ENCODE measurements at places on chromosomes 12 and 14. TPM values are rescaled to one million over a fixed set of nuclear protein-coding genes. Genes with fewer than 3 reads are reported as not detected.
A peak's percentile ranks its signal among the peaks of the same experiment; 100 is the strongest.

GRCh38 chr12:92039046-92039445 lies 106.6 kb downstream of the BTG1 start:
- H3K36me3 ChIP-seq, result peaks cover 19% of the 10 kb centered on the region
- H3K27ac ChIP-seq, result no peak overlapping the region
- no peak overlapping the region for H3K4me3 ChIP-seq
- H3K27me3 ChIP-seq, result no peaks in the 10 kb centered on the region
- H3K4me1 ChIP-seq, result peaks cover 66% of the 10 kb centered on the region
- no peak for DNase-seq

DNA sequence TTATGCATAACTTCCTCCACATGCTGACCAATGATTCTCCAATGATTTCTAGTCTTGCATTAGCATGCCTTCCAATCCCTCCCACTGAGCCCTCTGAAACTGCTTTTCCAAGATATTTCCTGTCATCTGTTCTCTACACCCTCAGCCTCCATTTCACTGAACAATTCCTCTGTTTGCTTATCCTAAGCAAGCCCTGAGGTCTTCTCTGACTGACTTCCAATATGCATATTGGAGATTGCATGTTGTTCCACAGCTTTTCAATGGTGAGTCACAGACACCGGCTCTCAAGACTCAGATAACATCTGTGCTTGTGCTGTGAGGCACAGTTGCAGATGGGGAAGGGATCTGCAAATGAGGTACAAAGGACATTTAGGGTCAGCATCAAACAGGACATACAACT lies 141.0 kb downstream of the SLC16A7 start:
- DNase-seq, result no peak
- H3K27ac ChIP-seq, result no peak overlapping the region
- no peaks in the 10 kb centered on the region for H3K27me3 ChIP-seq
- H3K36me3 ChIP-seq, result peaks cover 7% of the 10 kb centered on the region

DNA sequence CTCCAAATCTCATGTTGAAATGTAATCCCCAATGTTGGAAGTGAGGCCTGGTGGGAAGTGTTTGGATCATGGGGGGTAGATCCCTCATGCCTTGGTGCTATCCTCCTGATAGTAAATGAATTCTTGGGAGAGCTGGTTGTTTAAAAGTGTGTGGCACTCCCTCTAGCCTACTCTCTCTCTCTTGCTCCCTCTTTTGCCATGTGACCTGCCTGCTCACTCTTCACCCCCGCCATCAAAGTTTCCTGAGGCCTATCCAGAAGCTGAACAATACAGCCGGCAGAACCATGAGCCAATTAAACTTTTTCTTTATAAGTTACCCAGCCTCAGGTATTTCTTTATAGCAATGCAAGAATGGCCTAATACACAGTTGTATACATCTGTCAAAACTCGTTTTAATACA lies 62.5 kb downstream of the BCL2L14 start:
- peaks cover 18% of the 10 kb centered on the region for H3K27me3 ChIP-seq
- peaks cover 3% of the 10 kb centered on the region for H3K4me1 ChIP-seq
- H3K36me3 ChIP-seq, result no peaks in the 10 kb centered on the region
- DNase-seq, result no peak

DNA sequence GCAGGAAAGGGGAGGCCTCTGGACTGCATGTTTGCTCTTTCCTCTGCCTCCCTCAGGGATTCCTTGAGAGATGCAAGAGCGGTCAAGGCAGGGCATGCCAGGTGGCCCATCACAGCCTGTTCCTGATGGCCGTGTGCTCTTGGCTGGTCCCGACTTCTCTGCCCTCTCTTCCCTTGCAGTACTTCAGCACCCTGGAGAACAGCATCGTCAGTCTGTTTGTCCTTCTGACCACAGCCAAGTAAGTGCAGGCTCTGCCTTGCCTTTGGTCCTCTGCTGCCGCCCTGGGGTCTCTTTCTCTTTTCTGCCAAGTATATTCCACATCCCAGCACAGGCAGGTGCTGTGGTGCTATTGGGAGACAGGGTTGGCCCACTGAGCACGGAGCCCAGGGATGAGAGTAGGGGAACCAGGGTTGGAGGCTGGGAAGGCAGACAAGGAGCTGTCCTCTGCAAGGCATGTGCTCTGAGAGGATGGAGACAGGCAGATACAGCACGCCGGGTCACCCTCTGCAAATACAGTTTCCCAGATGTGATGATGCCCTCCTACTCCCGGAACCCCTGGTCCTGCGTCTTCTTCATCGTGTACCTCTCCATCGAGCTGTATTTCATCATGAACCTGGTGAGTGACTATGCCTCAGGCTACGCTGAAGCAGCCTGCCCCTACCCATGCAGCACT lies 51.9 kb downstream of the TPCN1 start:
- H3K4me1 ChIP-seq, result peaks cover 14% of the 10 kb centered on the region
- H3K4me3 ChIP-seq, result no peak overlapping the region
- H3K27me3 ChIP-seq, result no peaks in the 10 kb centered on the region
- peaks cover 22% of the 10 kb centered on the region for H3K36me3 ChIP-seq
- no peak overlapping the region for H3K27ac ChIP-seq

GRCh38 chr14:43786066-43786762 lies 720.9 kb downstream of the FSCB start:
- H3K4me3 ChIP-seq, result no peak overlapping the region
- H3K27ac ChIP-seq, result no peak overlapping the region
- no peak for DNase-seq
- H3K27me3 ChIP-seq, result no peaks in the 10 kb centered on the region
- no peaks in the 10 kb centered on the region for H3K36me3 ChIP-seq

GRCh38 chr14:38789805-38790204 lies 313.2 kb downstream of the SEC23A start:
- DNase-seq, result no peak
- H3K27ac ChIP-seq, result no peak overlapping the region
- H3K27me3 ChIP-seq, result no peaks in the 10 kb centered on the region
- H3K4me3 ChIP-seq, result no peak overlapping the region

GRCh38 chr12:49828133-49829091 lies at the start of gene NCKAP5L:
Gene NCKAP5L, minus strand, starts transcription at chr12:49828413. Its CDS starts 24,369 bp downstream, at chr12:49804044.
- peak; percentile 88 for DNase-seq
- H3K27me3 ChIP-seq, result peaks cover 12% of the 10 kb centered on the region
- H3K4me1 ChIP-seq, result peaks cover 10% of the 10 kb centered on the region
- peak within 1 kb of the TSS; percentile 93 for H3K4me3 ChIP-seq

MUCL1 gene
- total RNA-seq, result not detected

GRCh38 chr12:41683023-41683422 lies 461.7 kb downstream of the GXYLT1 start:
- DNase-seq, result no peak
- no peak overlapping the region for H3K4me3 ChIP-seq
- no peak overlapping the region for H3K27ac ChIP-seq
- H3K27me3 ChIP-seq, result no peaks in the 10 kb centered on the region

DNA sequence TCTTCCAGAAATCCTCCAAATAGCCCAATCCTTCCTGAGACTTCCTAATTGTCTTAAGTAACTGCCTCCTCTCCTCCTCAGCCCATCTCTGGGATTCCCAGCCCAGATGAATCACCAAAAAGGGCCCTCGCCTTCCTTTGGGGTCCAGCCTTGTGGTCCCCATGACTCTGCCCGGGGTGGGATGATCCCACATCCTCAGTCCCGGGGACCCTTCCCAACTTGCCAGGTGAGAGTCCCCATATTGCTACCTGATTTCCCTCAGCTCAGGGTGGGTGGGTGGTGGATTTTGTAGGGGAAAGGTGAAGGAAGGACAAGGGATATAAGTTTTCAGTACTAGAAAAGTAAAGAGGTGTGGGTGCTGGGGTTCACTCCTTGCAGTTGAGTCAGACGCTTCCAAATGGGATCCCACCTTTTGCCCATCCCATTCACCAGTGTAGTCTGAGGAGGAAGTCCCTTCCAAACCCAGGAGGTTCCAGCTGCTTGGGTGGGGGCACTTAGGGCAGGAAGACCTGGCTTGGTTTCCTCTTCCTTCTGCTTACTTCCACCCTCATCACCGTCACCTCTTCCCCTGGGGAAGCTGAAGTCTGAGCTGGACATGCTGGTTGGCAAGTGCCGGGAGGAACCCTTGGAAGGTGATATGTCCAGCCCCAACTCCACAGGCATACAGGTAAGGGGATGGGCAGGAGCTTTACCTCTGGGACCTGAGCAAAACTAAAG lies 5.6 kb downstream of the GLI1 start:
- no peak overlapping the region for H3K4me3 ChIP-seq
- no peak for DNase-seq
- peaks cover 17% of the 10 kb centered on the region for H3K36me3 ChIP-seq
- peaks cover 27% of the 10 kb centered on the region for H3K4me1 ChIP-seq
- peaks cover 11% of the 10 kb centered on the region for H3K27me3 ChIP-seq
- no peak overlapping the region for H3K27ac ChIP-seq

DNA sequence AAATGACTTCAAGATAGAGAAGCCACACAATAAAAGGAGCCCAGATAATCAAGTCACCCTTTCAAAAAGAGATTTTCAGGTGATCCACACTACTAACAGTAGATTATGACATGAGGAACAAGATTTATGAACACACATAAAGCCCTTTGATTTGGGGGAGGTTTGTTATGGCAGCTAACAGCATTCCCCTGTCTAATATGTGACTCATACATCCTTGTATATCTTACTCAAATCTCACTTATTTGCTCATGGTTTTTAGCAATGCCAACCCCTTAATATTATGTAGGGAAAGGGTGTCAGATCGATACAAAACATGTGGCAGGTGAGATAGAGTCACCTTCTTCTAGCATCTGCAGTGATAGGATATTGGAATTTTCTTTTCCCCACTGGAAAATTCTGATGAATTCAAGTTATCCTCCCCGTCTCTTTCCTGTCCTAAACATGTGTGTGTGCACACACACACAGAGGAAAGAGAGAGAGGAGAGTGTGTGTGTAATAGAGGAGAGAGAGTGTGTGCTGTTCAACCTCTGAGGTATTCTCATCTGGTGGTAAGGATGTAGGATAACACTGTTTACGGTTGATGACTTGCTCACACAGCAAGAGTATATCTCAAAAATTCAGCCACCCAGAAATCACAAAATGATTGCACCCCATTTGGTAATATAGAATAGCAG lies 319.9 kb downstream of the KCNC2 start:
- H3K4me3 ChIP-seq, result no peak overlapping the region
- no peaks in the 10 kb centered on the region for H3K36me3 ChIP-seq
- no peak for DNase-seq
- no peak overlapping the region for H3K27ac ChIP-seq
- H3K27me3 ChIP-seq, result no peaks in the 10 kb centered on the region

GRCh38 chr14:43671716-43672485 lies 835.2 kb downstream of the FSCB start:
- no peaks in the 10 kb centered on the region for H3K4me1 ChIP-seq
- H3K27me3 ChIP-seq, result no peaks in the 10 kb centered on the region
- H3K27ac ChIP-seq, result no peak overlapping the region
- H3K4me3 ChIP-seq, result no peak overlapping the region

GRCh38 chr14:51562816-51563215 lies 88.9 kb upstream of the FRMD6 start:
- H3K27me3 ChIP-seq, result peaks cover 6% of the 10 kb centered on the region
- peaks cover 5% of the 10 kb centered on the region for H3K4me1 ChIP-seq
- H3K27ac ChIP-seq, result no peak overlapping the region
- DNase-seq, result no peak
- no peaks in the 10 kb centered on the region for H3K36me3 ChIP-seq
- H3K4me3 ChIP-seq, result no peak overlapping the region

DNA sequence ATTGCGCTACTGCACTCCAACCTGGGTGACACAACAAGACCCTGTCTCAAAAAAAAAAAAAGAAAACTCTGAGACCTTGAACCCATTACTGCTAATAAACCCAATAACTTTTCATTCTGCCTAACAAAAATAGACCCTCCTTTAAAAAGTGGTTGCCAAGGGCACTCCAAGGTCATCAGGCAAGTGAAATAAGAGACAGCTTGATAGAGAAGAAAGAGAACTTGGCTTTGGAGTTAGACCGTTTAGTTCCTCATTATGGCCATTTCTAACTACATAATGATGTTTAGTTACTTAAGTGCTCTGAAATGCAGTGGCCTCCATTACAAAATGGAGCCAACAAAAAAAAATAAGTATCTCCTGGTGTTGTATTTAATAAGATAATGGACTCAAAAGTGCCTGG lies 55.9 kb downstream of the PHLDA1 start:
- H3K4me1 ChIP-seq, result peaks cover 56% of the 10 kb centered on the region
- no peak overlapping the region for H3K4me3 ChIP-seq
- no peaks in the 10 kb centered on the region for H3K27me3 ChIP-seq
- H3K36me3 ChIP-seq, result peaks cover 13% of the 10 kb centered on the region
- H3K27ac ChIP-seq, result peak overlapping the region; percentile 64
- no peak for DNase-seq

DNA sequence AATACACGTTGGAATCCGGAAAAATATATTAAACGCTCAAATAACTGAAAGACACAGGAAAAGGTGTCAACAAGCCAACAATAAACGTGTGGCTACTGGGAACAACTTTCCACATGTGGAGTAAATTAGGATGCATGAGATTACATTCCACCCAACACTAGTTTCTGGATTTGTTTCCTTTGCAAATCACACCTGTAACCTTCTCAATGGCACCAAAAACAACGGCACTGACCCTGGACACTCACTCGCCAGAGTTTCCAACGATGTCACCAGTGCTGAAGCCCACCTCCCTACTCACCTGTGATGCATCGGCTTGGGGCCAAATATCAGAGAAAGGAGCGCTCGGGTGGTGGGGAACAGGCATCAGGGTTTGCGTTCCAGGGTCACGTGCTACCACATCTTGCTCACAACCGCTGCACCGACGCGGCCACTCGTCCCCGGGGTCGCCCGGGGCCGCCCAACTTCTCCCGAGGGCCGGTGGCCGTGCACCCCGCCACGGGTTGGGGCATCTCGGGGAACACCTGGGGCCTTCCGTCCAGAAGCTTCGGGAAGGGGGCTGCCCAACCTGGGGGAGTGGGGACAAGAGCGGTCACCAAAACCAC lies 629 bp downstream of the PRDM4 start:
- peaks cover 35% of the 10 kb centered on the region for H3K36me3 ChIP-seq
- H3K4me3 ChIP-seq, result peak overlapping the region; percentile 91
- H3K27ac ChIP-seq, result peak overlapping the region; percentile 82
- H3K4me1 ChIP-seq, result peaks cover 27% of the 10 kb centered on the region
- H3K27me3 ChIP-seq, result peaks cover 3% of the 10 kb centered on the region

Measured in activated T-helper 2 cell treated with anti-CD3 and anti-CD28 coated beads, Interferon-gamma antibody, Interleukin-2, Interleukin-4, amounts not matched to agents 10 μg/mL and 5 μg/mL and 100 μg/mL, durations not matched to agents 14 hours and 24 hours and 36 hours (primary cell).